ENCODE measurements at places on chromosomes 4 and X.

DNA sequence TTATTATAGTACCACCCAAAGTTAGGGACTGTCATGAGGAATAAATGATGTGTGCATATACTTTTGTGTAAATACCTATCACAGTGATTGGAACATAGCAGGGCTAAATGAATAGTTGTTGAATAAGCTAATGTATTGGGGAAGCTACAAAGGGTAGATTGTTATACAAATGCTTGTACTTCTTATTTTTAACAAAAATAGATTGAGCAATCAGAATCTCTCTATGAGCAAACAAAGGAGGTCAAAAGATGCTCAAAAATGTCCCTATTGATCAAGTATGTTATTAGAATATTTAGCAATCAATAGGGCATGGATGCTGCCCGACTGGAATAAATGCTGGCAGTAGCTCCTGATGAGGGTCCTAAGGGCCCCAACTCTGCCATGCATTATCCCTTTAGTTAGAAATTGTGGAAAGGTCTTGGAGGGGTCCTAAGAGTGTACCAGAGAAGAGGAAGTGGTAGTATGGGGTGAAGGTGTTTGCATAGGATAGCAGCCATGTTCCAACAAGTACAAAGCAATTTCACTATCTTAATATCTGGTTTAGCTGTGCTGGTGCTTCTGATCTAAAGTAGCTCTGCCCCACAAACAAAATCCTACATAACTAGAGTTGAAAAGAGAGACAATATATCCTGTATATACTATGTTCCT lies 33.1 kb upstream of the TAPT1 start:
- DNase-seq = no peak

- DNase-seq = peak; percentile 14
Measured at GRCh38 chr4:79982601-79983322, 90.3 kb downstream of the ANTXR2 start.

DNA sequence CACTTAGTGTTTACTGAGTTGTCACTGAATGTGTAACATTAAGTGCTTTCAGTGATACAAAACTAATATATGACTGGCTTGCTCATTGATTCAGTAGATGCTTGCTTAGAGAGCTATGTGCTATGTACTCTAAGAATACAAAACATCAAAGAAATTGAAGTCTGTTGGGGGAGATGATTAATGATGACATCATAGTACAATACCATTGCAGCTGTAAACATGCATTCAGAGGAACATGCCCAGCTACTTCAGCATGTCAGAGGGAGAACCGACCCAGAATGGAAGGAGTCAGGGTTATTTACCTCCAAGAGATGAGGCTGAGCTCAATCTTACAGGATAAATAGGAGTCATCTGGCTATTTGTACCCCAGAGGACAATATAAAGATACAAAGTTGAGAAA lies 290.8 kb downstream of the TENM3 start:
- DNase-seq = peak; percentile 85

DNA sequence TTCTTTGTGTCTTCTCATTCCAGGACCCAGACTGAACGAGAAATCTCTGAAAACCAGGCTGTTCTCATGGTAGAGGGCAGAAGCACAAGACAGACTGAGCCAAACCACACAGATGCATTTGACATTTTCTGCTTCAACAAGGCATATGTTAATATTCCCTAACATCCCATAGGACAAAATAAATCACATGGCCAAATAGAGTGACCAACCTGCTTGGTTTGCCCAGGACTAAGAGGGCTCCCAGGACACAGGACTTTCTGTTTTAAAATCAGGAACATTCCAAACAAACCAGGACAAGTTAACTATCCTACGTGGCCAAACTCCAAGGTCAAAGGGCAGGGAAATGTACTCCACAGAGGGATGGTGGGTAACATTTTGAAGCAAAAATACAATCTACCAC lies 11.7 kb downstream of the CTPS2 start:
- DNase-seq = no peak

GRCh38 chr4:5993876-5994811 lies 24.1 kb downstream of the C4orf50 start:
- no peak for DNase-seq

DNA sequence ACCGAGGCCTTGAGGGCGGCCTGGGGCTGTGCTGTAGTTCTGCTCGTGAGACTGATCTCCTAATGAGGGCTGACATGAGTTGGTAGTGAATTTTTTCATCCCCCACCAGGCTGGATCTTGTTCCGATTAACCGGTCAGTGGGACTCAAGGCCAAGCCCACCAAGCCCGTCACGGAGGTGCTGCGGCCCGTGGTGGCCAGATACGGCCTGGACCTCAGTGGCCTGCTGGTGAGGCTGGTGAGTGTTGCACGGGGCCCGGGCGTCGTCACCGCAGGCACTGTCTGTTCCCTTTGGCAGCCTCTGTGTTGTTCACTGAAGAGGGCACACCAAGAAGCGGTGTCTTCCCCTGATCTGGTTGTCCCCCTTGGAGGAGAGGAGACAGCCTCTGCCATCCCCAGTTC lies 18.4 kb upstream of the HGFAC start:
- no peak for DNase-seq

- no peak for DNase-seq
Measured at GRCh38 chr4:189765301-189765700, 175.4 kb upstream of the FRG1 start.

GRCh38 chr4:96744676-96745075 lies 904.8 kb downstream of the PDHA2 start:
- no peak for DNase-seq

GRCh38 chr4:111494471-111494870 lies 650.8 kb upstream of the FAM241A start:
- DNase-seq = peak; percentile 56

DNA sequence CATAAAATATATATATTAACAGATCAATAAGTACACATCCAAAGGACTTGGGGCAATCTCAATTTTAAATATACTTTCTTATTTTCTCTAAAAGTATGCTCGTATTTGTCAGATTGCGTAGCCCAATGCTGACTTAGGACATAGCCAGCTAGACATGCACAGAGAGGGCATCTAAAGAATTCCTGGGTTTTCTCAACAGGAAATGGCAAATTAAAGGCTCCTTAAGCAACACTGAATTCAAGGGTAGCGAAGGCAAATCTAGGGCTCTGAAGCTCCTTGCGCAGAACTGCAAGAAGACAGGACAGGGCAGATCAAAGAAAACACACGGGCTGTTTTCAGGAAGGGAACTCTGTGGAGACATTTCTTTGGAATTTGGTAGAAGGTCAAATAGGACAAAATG lies 94.6 kb upstream of the FTHL17 start:
- DNase-seq = peak; percentile 57

GRCh38 chr4:105145156-105145902 lies 1.3 kb upstream of the TET2 start:
- peak; percentile 46 for DNase-seq

GRCh38 chr4:8384397-8385060 lies 56.0 kb downstream of the ACOX3 start:
- no peak for DNase-seq

GRCh38 chr4:81165861-81166430 lies 49.1 kb downstream of the PRKG2 start:
- peak; percentile 27 for DNase-seq

GRCh38 chr4:184143770-184144564 lies 73.7 kb downstream of the ENPP6 start:
- no peak for DNase-seq

DNA sequence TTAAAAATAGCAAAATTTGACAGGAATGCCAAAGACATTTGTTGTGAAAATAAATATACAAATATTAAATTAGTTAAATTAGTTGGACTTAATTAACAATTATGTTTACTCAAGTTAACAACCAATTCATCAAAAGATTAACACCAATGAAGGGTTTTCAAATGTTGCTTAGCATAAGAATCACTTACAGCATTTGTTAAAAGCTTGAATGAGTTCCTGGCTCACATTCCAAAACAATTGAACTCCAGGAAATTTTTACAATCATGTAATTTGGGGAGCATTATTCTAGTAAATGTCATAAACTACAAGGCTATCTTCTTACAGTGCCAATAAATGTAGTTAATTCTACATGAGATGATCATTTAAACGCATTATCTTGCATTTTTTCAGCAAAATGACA lies 249.7 kb upstream of the MAGEB2 start:
- DNase-seq = no peak

DNA sequence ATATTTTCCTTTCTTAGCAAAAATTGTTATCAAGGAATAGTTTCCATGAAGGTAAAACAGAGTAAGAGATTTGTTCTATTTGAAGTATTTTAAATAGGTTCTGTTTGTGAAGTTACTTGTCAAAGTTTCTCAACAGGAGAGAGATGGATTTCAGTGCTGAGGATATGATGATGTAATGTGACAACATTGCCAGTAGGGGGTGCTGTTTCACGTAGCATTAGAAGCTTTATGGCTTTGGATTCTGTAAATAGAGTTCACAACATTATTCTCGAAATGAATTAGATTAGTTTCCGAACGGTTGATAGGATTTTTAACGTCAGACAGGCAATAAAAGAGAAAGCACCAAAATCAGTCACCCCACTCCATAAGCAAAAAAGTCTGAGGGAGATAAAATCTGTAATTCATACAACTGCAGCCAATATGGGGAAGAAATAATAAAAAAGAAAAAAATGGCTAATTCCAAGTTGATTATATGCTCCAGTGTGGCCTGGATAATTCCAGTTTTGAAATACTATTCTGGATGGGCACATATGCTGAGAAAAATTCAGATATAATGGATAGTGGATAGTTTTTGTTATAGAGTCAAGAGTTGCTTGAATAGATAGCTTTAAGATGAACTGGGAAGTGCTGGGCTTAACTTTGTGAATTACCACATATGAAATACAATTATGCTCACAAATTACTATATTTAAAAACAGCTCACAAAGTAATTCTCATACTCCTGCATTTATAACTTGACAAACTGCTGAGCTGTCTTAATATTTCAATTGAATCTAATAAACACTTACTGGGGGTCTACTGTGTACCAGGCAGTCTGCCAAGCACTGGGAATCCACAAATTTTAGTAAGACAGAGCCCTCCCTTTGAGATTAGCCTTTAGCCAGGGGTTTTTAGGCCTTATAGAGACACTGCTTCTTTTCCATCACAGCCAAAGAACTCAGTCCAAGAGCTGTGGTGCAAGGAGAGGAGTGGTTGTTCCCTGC lies 109.1 kb downstream of the GPAT3 start:
- DNase-seq = peak; percentile 65

- peak; percentile 14 for DNase-seq
Measured at GRCh38 chr4:158998624-158999023, 104.3 kb upstream of the RAPGEF2 start.

DNA sequence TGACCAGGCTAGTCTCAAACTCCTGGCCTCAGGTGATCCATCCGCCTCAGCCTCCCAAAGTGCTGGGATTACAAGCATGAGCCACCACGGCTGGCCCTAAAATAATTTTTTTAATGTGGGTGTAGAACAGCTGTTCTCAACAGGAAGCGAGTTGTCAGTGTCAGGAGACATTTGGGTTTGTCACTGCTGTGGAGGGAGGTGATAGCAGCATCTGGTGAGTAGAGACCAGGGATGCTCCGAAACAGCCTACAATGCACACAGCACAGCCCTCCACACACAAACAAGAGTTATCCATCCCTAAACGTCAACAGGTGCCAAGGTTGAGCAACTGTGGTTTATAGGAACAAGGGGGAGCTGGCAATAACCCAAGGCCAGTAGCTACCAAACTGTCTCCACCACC lies 243.4 kb upstream of the STS start:
- DNase-seq = no peak

DNA sequence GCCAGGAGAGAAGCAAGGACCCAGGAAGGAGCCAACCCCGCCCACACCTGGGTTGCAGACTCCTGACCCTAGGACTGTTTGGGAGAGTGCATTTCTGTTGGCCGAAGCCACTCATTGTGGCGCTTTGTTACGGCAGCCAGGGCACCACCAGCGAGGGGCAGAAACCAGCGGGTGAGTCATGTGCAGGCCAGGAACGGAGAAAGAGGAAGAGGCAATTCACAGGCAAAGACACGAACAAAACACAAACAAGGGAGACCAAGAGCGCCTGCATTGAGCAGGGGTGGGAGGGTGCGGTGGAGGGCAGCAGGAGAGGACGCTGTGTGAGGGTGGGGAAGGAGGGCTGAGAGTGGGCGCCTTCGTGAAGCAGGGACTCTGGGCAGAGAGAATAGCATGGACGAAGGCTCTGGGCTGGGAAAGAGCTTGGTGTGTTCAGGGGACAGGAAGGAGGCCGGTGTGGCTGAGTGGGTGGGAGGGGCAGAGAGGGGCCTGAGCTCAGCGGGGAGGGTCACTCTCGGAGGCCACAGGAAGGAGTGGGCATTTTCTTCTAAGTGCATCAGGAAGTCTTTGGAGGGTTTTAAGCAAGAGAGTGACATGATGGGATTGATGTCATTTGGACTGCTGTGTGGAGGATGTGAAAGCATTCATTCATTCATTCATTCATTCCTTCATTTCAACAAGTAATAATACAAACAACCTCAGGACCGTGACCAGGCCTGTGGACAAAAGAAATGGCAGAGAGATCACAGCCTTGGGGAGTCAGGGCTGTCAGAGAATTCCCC lies 12.2 kb upstream of the WFS1 start:
- DNase-seq = no peak

DNA sequence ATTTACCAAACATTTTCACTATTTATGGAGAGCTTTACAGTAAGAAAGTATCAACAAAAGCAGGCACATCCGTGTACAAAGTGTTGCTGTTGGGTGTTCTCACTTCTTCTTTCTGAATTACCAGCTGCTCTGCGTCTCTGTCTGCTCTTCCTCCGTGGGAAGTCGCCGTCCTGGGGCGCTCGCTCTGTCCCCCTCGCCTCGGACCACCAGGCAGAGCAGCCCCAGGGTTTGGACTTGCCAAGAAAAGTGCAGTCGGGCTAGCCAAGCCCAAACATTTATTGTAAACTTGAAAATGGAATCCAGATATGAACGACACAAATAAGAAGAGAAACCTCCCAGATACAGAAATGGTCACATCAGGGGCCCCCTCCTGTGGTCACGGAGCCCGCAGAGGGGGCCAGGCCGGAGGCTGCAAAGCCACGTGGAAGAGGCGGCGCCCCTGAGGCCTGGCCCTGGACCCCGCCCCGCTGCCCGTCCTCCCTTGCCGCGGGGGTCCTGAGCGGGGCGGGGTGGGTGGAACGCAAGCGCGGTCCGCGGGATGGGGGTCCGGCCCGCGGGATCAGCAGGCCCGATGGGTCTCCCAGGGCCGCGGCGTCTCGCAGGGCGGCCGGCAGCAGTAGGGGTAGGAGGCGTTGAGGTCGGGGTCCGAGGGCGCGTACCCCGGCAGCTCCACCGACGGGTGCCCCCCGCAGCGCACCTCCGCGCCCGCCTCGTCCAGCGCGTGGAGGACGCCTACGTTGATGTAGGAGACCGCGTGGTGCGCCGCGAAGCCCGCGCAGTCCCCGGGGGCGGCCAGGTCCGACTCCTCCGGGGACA lies 1.5 kb downstream of the TMEM271 start:
- DNase-seq = no peak
